Spinal cord (tissue), 10 donors: ENCODE measurements at places on chromosomes 6 and 20.

- DNase-seq, result peak; percentile 84
Observed at GRCh38 chr6:150297327-150298029, 71.3 kb upstream of the IYD start.

GRCh38 chr20:6718662-6719368, 48.7 kb upstream of the BMP2 start:
- no peak for DNase-seq

DNA sequence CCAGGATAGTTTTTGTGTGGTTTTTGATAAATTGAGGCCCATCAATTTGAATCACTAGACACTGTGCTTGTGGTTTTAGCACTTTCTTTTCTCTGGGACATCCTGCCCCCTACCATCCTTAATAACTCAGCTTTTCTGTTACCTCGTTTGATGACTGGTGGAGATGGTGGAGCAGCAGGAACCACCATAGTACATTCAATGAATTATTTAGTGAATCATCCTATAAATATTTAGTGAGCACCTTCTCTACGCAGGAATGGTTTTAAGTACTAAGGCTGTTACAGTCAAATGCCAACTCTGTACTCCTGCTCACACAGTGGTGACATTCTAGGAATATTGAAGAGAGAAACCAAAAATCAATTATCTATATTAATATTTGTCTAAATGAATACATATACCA, 585.2 kb downstream of the HAO1 start:
- DNase-seq, result no peak

- DNase-seq, result no peak
Observed at GRCh38 chr6:11323666-11324452, 91.4 kb upstream of the NEDD9 start.

GRCh38 chr6:108835218-108835850, 12.9 kb upstream of the ARMC2 start:
- peak; percentile 33 for DNase-seq

DNA sequence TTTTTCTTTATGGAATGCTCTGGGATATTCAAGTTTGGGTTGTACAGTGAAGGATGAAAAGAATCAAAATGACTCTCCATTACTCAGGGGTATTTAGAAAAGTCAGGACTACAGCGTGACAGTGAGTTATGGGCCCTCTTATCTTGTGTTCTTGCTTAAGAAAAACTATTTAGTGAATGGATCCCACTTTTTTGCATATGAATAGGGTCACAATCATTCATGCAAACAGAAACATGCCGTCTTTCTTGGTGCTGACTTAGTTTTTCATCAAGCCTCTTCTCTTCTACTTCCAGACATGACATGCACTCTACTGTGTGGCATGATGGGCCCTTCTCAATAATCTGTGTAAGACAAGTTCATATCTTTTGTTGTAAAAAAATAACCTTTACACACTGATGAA, 488.4 kb upstream of the MMS22L start:
- DNase-seq, result no peak

DNA sequence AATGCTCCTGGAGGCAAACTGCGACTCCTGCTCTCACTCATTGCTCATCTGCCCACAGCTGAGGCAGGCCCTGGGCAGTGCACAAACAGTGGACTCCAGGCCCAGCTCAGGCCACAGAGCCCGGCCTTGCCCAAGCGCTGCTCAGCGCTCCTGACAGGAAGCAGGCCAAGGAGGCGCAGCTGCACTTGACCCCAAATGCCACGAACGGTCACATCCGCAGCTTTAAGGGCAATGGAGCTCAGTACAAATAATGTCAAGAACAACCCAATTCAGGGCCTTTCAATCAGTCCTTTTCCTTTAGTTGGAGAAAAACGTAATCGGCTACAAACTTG, 33.8 kb downstream of the RRBP1 start:
- no peak for DNase-seq

- DNase-seq, result no peak
Observed at GRCh38 chr6:79614326-79615305, 16.5 kb upstream of the SH3BGRL2 start.

DNA sequence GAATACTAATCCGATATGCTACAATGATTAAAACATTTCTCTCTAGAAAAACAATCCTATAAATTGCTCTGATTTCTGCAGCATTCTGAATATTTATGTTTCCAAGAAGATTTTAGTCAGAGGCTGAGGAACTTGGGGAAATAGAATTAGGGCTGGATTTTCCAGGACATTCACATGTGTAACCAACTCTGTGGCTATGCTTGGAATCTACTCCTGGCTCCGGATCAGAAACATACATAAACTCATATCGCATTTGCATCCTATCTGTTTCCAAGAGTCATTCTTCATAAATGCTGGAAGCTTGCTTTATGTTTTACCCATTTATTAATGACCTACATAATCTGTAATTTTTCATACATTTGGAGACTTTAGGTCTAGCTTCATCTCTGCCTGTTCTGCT, 459.9 kb upstream of the MARCKS start:
- no peak for DNase-seq

DNA sequence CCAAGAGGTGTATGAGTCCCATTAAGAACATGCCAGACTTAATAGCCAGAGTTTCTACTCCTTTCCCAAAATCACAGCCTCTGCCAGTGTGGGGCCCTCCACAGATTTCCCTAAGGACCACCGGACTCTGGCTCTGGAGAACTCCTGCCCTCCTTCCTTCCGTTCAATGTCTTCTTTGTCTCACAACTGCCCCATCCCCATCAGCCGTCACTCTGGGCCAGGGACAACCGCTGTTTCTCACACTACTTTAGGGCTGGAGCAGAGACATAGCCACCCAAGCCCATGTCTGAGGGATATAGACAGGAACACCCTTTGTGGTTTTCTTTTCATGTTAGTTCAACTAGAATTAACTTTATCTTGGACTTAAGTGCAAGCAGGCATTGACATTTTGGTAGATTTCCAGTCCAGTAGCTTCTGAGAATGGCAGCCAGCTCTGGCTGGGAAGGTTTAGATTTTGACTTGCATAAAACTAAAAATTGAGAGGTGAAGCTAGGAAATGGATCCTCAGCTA, 6.7 kb upstream of the ACSS1 start:
- DNase-seq, result peak; percentile 45

- DNase-seq, result no peak
Observed at GRCh38 chr6:33632558-33633039, 11.5 kb downstream of the ITPR3 start.

DNA sequence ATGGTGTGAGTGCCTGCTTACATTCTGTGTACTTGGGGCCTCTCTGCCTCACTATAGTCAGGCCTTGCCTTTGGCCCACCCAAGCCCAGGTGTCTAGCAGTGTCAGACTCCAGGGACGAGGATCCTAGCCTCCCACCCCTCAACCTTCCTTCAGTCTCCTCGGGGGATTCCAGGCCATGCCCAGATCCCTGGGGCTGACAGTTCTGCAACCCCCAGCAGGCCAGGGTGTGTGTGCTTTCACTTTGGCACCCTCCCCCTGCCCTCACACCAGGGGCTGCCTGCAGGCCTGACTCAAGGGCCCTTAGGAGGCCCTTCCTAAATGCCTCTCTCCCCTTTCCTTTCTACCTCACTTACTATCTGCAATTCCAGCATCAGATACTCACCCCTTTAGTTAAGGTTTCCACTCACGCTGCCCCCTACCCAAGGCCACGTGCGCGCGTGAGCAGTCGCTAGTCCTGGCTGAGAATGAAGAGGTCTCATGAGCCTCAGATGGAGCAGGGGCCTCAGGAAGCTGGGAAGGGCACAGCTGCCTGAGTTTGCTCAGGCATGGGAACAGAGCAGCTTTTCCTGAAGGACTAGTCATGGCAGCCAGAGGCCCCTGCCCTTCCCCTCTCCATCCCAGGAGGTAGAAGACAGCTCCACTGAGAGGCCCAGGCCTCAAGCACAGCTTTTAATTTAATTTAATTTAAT, 859 bp upstream of the CLPS start:
- DNase-seq, result no peak

GRCh38 chr6:130421585-130421984, 55.8 kb downstream of the TMEM200A start:
- no peak for DNase-seq

DNA sequence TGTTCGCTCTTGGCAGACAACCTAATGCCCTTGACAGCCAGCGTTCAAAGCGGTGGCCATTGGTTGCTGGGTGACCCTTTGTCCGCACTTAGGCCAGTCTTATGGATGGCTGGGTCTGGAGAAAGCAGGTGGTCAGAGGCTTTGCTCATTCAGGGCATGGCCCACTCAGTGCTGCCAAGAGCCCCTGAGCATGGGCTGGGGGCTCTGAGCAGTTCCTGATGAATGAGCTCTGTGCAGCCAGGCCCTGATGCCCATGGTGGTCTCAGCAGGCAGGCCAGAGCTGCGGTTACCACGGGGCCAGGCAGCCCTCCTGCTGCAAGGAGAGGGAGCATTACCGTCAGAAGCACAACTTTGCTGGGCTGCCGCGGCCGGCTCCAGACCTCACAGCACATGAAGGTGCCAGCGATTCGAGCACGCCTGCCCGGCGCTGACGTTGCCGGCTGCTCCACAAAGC, 36.3 kb downstream of the CDH4 start:
- DNase-seq, result no peak

- no peak for DNase-seq
Observed at GRCh38 chr6:81906709-81907204, 154.3 kb upstream of the TENT5A start.
